ENCODE measurements at places on chromosomes 5 and 9.

DNA sequence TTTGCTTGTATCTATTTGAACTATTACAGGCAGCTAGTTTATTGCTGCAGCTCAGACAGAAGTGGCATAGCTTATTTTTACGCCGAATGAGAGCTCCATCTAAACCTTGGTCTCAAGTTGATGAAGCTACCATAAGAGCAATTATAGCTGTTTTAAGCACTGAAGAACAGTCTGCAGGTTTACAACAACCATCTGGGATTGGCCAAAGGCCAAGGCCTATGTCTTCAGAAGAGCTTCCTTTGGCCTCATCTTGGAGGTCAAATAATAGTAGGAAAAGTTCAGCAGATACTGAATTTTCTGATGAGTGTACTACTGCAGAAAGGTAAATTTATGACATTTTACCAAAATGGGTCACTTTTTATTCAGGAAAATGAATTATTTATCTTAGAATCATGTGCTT lies 67.9 kb downstream of the YTHDC2 start:
- DNase-seq, result no peak

- DNase-seq, result no peak
These were observed 120.5 kb upstream of the BOD1 start for GRCh38 chr5:173736923-173737412.

GRCh38 chr5:132321109-132321721 lies 27.0 kb downstream of the SLC22A4 start:
- no peak for DNase-seq

- DNase-seq, result no peak
These were observed 11.8 kb upstream of the REEP5 start for GRCh38 chr5:112933651-112934365.

DNA sequence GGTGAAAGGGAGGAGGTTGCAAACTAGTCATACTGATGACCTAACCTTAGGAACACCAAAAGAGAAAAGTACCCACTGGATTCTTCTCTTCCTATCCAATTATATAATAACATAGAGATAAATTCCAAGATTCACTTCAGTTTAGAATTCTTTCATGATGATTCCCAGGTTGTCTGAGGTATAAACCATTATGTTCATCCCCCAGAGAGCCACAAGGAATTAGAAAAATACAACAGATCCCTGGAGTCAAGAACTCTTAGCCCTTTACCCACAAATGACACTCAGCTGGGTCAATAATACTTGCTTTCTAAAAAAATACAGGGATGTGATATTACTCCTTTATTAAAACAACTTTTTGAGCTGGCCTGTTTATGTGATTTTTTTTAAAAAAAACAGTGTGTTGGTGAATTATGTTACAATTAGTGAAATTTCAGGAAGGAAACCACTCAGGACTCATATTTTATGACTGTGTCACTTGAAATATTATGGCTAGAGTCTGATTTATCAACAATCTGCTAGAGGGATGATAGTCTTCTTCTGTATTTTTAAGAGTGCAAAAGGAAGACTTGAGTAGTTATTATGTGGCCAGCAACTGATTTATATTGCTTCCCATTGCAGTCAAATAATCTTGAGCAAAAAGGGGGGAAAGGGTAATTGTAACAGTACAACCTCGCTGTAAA lies 338.2 kb downstream of the NFIB start:
- no peak for DNase-seq

DNA sequence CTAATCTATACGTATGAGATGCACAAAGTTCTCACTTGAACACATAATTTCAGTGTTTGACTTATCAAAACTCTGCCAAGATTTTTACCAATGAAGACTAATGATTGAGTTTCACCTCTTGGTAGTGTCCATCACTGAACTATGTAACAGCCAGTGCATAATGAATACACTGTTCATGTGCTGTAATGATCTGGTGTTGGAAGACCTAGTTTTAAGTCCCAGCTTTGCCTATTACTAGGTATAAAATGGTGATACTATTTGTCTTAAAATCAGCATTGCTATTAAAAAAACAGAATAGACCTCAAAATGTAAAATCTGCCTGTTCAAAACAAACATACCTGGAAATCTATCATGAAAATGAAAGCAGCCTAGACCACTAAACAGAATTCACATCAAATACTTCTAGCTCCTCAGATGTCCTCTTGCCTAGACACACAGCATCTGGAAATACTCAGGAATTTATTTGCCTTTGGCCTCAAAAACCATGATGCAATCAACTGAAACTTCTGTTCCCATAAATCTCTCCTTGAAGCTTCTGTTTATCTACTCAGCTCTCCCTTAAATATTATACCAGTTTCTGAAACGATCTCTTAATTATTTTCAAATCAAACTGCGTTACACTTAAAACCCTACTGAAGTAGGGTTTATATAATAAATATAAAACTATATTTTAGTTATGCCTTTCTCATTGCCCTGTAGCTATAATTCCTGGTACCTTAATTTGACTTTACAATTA lies 38.1 kb downstream of the MRPS27 start:
- DNase-seq, result no peak

GRCh38 chr5:89498699-89499098 lies 615.7 kb upstream of the MEF2C start:
- no peak for DNase-seq

DNA sequence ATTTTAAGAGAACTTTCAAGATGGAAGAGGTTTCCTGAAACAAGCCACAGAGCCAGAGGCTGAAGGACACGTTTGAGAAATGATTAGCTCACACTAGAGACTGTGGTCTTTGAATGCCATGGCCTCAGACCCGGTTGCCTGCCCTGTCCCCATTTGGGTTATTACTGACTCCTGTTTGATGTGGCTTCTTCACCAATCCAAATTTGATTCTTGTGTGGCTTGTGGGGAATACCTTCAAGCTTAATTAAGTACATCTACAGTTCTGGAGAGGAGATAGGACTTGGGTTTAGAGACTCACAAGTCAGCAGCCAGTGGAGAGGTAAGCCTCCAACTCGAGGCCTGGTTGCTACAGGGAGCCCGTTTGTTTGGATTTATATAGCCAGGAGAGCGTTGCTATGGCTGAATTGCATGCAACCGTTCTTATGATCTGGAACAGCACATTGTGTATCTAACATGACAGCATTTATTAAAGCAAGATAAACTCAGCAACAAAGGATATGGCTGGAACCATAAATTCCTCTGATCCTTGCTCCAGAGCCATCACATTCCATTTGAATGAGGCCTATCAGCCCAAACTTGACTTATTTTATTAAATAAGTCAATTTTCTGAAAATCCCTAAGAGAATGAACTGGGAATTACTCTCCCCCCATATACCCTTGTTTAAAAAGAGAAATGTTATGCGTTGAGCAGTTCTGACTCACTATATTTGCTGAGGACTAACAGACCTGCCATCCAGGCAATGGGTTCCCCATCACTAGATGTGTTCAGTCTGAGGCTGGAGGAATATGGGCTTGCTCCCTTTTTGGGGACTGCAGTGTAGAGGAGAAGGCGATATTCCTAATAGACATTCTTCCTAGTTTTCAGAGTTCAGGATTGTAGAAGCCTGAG lies 88.4 kb upstream of the TNFSF8 start:
- no peak for DNase-seq

GRCh38 chr9:77440057-77440456 lies 208.1 kb downstream of the GNA14 start:
- DNase-seq, result no peak

GRCh38 chr5:96083361-96083881 lies 121.8 kb upstream of the ELL2 start:
- DNase-seq, result no peak

- DNase-seq, result no peak
These were observed 231.7 kb downstream of the ARHGAP26 start for GRCh38 chr5:143001764-143002351.

GRCh38 chr9:92147030-92147851 lies 32.0 kb upstream of the SPTLC1 start:
- DNase-seq, result no peak
